ENCODE measurements at places on chromosomes 1 and 21.
A peak's percentile ranks its signal among the peaks of the same experiment; 100 is the strongest.

- DNase-seq: peak; percentile 13
Measured at GRCh38 chr1:85894651-85895050, 186.4 kb upstream of the ZNHIT6 start.

- peak; percentile 9 for DNase-seq
Measured at GRCh38 chr1:31063631-31064030, 1.9 kb downstream of the PUM1 start.

GRCh38 chr1:23999156-23999671 lies 19.1 kb upstream of the SRSF10 start:
- DNase-seq: no peak

GRCh38 chr1:92902406-92902744 lies 58.9 kb downstream of the DIPK1A start:
- no peak for DNase-seq

DNA sequence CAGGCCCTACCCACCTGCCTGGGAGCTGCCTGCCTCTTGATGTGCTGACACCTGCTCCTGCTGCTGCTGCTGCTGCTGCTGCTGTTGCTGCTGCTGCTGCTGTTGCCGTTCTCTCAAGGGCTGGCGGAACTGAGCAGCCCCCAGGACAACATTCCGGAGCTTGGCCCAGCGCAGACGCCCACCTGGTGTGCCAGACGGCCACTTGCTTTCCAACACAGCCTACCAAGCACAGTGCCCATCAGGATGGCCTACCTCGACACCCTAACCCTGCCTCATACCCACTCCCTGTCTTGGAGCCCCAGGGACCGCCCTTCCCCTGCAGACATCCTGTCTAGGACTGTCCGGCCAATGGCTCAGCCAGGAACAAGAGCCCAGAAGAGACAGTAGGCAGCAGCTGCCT lies 11.8 kb downstream of the DENND4B start:
- DNase-seq: no peak

DNA sequence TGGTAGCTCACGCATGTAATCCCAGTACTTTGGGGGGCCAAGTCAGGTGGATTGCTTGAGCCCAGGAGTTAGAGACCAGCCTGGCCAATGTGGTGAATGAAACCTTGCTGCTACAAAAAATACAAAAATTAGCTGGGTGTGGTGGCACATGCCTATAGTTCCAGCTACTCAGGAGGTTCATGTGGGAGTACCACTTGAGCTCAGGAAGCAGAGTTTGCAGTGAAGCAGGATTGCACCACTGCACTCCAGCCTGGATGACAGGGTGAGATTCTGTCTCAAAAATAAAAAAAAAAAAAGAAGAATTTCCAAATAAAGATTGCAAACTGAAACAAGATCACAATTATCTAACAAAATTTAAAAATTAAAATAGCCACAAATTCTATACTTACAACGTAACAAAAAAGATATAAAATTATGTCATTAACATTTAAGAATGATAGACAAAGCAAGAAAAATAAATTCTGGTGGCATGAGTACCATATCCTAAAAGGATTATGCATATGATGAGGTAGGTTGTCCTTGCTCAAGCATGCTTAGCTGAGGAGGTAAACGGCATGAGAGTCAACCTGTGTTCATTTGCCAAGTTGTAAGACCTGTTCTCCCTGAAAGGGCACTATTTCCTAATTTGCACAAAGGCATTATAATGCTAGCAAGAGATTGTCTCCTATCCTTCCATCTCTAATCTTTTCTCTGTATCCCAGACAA lies 20.2 kb downstream of the IPP start:
- peak; percentile 54 for DNase-seq

DNA sequence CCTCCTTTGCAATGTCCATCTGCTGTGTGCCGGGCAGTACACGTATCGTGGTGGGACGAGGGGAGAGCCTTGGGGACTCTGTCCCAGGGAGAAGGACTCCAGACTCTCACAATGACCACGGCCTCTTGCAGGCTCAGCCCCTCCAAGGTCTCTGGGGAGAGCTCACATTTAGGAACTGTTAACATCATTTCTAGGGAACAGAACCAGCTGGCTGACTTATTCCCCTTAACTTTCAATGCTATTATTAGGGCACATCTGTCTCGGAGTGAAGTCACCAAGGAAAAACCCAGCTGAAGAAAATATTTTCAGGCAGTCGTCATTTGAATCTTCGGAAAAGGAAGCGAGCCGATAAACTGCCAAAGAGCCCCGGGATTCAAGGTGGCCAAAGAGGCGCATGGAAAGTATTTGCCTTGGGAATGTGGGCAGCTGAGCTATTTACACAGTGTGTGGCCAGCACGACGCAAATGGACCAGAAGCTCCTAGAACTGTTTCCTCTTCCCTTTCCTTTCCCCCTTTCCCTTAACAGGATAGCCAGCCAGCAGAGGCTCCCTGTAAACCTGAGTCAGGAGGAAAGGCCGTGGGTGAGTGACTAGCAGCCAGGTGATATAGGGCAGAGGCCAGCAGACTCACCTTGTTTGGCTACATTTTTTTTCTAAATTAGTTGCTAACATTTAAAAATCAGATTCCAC lies 74.5 kb downstream of the ITPKB start:
- DNase-seq: no peak

DNA sequence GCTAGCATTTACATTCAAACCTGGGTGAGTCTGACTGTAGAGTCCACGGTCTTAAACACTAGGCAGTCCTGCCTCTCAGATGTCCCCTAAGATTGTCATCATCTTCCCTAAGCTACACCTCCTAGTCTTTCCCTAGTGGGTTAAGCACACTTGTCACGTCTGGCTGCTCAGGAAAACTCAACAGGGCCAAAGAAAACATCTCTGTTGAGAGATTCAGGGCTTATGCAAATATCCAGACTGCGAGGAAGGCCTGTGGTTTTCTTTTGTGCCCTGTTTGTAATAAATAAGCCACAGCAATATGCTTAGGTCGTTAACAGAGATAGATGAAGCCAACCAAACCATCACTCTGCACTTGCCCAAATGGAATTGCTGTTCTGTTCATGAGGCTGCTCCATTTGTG lies 472.6 kb upstream of the DEPDC1 start:
- DNase-seq: no peak

GRCh38 chr1:8831340-8831739 lies 13.9 kb upstream of the RERE start:
- DNase-seq: no peak

GRCh38 chr1:227749916-227750710 lies 14.9 kb downstream of the SNAP47 start:
- DNase-seq: no peak

GRCh38 chr1:150365941-150366340 lies 2.0 kb downstream of the RPRD2 start:
- DNase-seq: peak; percentile 37

GRCh38 chr21:46051821-46052675 lies 45.9 kb upstream of the COL6A2 start:
- no peak for DNase-seq

DNA sequence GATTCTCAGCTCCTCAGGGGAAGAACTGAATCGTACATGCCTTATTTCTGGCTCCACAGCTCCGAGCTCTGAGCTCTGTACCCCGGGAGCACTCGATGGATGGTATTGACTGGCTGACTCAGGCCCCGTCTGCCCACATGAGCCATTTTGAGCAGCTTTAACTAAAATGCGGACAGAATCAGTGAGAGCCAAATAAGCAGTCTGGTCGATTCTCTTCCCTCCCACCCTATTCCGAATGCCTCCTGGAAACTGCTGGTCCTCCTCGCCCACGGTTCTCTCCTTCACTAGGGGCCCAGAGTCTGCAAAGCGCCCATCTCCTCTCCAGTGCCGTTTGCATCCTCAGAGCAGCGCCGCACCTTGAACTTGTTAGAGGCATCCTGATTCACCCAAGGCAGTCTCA lies 125.9 kb upstream of the IRF2BP2 start:
- no peak for DNase-seq

DNA sequence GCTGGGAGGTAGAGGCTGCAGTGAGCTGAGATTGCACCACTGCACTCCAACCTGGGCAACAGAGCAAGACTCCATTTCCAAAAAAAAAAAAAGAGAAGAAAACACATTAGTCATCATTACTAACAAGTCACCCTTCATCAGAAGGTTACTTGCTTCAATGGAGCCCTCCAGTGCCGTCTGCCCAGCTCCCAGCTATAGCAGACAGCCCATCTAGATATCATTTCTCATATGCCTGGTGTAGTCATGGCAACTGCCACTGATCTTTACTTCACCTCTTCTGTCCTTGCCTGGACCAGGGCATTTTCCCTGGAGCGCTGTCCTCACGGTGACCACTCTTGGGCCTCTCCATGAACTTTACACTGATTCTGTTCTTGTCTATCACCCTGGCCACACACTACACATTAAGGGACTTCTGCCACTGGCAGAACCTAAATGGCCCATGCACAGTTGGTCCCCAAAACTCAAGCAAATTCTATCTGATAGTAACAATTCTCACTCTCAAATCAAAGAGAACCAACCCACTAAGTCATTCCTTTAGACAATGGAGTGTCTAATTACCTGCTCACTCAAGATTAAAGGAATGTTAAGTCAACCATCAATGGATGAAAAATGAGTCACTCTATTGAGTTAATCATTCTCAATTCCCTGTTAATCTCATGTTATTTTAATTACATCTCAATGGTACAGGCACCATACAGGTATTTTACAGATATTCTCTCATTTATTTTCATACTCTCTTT lies 12.9 kb downstream of the GPA33 start:
- no peak for DNase-seq

GRCh38 chr1:171788696-171789095 lies 7.2 kb downstream of the METTL13 start:
- no peak for DNase-seq

DNA sequence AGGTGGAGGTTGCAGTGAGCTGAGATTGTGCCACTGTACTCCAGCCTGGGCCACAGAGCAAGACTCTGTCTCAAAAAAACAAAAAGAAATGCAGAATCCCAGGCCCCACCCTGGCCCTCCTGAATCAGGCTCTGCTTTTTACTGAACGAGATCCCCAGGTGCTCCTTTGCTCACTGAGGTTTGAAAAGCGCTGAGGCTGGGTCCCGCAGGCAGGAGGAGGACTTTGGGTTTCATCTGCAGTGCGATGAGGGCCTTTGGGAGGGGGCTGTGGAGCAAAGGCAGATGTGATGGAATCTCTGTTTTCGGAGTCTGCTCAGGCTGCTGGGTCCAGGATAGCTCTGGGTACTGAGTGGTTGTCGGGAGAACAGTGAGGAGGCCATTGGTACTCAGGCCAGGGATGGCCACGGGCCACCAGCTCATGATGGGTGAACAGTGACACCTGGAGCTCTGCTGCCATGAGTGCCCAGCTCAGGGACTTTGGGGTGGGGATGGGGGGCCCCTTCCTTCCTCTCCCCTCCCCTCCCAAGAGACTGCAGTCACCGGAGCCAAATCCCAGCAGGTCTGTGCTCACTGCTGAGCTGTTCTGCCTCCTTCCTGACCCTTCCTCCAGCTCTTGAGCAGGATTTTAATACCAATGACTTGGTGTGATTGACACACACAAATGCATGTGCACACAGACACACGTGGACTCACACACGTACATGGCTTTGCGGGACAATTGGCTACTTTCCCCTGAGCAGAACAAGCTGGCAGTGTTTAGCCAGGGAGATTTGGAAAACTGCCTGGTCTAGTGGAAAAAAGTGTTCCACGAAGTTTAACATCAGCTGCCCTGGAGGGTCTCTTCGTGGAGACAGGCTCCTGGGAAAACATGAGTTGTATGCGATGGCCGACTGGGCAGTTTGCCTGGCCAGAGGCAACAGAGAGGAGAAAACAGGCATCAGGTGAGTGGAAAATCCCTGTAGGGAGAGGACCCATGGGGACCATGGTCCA lies 3.6 kb upstream of the DHRS3 start:
- DNase-seq: no peak

DNA sequence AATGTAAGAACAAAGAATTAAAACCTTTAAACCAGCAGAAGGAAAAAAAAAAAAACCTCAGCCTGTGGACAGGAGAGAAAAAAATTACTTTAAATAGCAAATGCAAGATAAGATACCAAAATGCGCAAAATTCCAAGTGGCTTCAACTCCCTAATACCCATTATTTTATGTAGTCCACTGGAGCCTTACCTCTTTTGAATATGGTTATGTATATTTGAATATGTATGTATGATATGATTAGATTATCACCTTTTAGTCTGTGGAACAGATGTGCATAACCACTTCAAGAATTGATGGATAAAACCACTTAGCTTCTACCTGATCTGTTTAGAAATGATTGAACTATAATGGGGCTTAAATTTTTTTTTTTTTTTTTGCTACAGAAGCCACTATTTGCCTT lies 52.4 kb upstream of the C1orf115 start:
- no peak for DNase-seq

DNA sequence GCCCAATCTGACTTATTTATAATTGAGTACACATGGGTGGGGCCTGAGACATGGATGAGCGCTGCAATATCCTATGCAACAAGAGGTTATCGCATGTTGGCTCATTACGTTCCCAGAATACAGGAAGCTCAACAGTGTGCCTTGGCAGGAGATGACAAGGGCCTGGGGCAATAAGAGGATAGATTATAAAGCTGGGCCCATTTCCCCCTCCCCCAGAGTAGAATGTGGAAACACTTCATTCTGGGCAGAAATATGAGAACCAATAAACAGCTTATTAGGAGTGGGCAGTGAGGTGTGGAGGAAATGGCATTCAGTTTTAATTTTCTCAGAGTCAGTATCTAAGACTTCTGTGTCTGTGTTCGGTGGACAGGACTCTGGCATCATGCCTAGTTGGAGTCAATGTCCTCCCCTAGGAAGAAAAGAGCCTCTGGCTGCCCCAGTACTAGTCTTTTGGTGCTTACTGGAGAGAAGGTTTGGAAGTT lies 92.8 kb downstream of the PIK3R3 start:
- peak; percentile 15 for DNase-seq

DNA sequence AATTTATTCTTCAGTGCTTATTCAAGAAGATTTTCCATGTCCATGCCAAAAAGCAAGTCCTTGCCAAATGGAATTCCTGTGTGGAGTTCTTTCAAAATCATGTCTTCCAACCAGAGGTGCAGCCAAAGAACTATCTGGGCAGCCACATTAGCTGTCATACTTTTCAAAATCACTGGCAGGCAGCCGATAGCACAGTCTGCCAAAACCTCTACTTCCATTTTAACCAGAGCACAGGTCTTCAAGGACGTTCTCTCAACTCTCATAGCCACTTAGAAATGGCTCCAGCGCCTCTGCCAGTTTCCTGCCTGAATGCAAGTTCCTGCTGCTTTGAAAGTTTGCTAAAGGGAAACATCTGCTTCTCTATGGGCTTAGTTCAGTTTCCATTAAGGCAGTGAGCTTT lies 975.7 kb upstream of the ADGRL4 start:
- DNase-seq: no peak

GRCh38 chr1:7543718-7544090 lies 227.4 kb upstream of the VAMP3 start:
- no peak for DNase-seq

- no peak for DNase-seq
Measured at GRCh38 chr1:27145934-27146354, 9.0 kb downstream of the SLC9A1 start.

DNA sequence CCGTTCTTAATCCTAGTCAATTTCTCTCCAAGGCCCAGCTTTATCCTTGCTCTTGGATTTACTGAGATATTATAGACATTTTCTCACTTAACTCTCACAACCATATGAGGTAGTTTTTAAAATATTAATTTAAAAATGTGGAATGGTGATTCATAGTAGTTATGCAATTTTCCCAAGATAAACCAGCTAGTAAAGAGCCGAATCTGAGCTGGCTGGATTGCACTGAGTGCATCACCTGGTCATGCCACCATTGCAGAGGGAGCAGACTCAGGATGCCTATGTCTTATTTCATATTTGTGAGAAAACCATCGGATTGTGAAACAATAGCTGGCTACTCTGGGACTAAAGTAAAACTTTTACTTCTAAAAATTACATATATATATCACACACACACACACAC lies 494.0 kb downstream of the KCNT2 start:
- DNase-seq: no peak
